ENCODE measurements at places on chromosomes 3 and 15. TPM values are rescaled to one million over a fixed set of nuclear protein-coding genes. Genes with fewer than 3 reads are reported as not detected.

SCN10A gene
- total RNA-seq = under 0.01 TPM

ADPGK gene
- 69.8 TPM for total RNA-seq

CSK gene
- total RNA-seq = 55.2 TPM

KNL1 gene
- 2.0 TPM for total RNA-seq

TERC gene
- 23.9 TPM for total RNA-seq

GOLGA8S gene
- total RNA-seq = 0.10 TPM

CYP19A1 gene
- 0.72 TPM for total RNA-seq

ZMYND10 gene
- total RNA-seq = 0.91 TPM

THSD4 gene
- 120 TPM for total RNA-seq

UTS2B gene
- 0.53 TPM for total RNA-seq

ALPK3 gene
- total RNA-seq = 26.4 TPM

DTX3L gene
- 21.0 TPM for total RNA-seq

GP9 gene
- total RNA-seq = not detected

SEMA3G gene
- total RNA-seq = 0.13 TPM

SMAD6 gene
- total RNA-seq = 20.8 TPM

TUSC7 gene
- total RNA-seq = not detected

EPHB1 gene
- total RNA-seq = 0.98 TPM

SLC6A11 gene
- 0.03 TPM for total RNA-seq

TMEM62 gene
- total RNA-seq = 12.8 TPM

HDC gene
- not detected for total RNA-seq

FANCD2OS gene
- total RNA-seq = not detected

UNC13C gene
- total RNA-seq = under 0.01 TPM

DPPA2 gene
- not detected for total RNA-seq

CCRL2 gene
- 0.26 TPM for total RNA-seq

FYTTD1 gene
- 49.4 TPM for total RNA-seq

BOC gene
- 7.6 TPM for total RNA-seq

ALS2CL gene
- 1.8 TPM for total RNA-seq

SLC51A gene
- total RNA-seq = not detected

ZNF80 gene
- total RNA-seq = not detected

CMTM8 gene
- 0.78 TPM for total RNA-seq

CFAP100 gene
- not detected for total RNA-seq

VEPH1 gene
- total RNA-seq = 72.0 TPM

STRIT1 gene
- total RNA-seq = not detected

WDR93 gene
- 0.07 TPM for total RNA-seq

SPESP1 gene
- total RNA-seq = 9.8 TPM

GATA2 gene
- total RNA-seq = 2.3 TPM

XCR1 gene
- not detected for total RNA-seq

UACA gene
- 133 TPM for total RNA-seq

MYL3 gene
- not detected for total RNA-seq

LNP1 gene
- total RNA-seq = 2.9 TPM

ROPN1 gene
- total RNA-seq = not detected

THRB gene
- 0.83 TPM for total RNA-seq

MME gene
- 42.0 TPM for total RNA-seq

GMPPB gene
- total RNA-seq = 35.7 TPM

RPL14 gene
- total RNA-seq = 413 TPM

CASR gene
- not detected for total RNA-seq

ANKRD63 gene
- total RNA-seq = not detected

TGM5 gene
- total RNA-seq = 0.26 TPM

All from smooth muscle cell of the pulmonary artery (primary cell).